ENCODE measurements at places on chromosomes 11 and 22.

DNA sequence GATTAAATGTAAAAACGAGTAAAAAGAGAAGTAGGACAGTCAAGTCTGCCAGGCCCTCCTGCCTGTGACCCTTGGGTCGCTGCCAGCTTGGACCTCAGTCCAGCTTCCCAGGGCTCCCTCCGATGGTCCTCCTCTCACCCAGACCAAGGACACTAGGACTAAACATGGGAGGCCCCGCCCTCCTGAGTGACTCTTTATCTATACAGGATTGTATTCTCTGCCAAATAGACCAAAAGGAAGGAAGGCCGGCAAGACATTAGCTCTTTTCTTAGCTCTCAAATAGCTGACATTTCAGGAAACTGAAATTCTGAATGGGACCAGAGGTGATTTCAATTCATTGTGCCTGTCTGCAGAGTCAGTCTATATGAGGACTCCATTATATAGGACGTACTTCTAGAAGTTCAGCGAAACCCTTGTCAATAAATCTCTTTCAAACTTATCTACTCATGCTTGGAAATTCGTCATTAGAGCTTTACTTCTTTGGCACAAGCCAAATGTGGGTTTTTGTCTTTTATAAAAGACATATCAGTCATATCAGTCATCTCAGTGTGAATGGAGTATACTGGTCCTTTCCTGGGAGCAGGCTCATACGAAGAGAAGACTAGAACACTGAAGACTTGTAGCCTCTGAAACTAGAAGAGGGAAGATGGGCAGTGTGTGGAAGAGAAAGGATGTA is 28.5 kb downstream of the ADORA2A start:
- DNase-seq = no peak

GRCh38 chr11:1916986-1917522 is 2.4 kb upstream of the TNNT3 start:
- no peak for DNase-seq

GRCh38 chr11:58513747-58514367 is 6.0 kb upstream of the OR5B21 start:
- no peak for DNase-seq

GRCh38 chr22:17113600-17113999 is 7.6 kb downstream of the TMEM121B start:
- no peak for DNase-seq

DNA sequence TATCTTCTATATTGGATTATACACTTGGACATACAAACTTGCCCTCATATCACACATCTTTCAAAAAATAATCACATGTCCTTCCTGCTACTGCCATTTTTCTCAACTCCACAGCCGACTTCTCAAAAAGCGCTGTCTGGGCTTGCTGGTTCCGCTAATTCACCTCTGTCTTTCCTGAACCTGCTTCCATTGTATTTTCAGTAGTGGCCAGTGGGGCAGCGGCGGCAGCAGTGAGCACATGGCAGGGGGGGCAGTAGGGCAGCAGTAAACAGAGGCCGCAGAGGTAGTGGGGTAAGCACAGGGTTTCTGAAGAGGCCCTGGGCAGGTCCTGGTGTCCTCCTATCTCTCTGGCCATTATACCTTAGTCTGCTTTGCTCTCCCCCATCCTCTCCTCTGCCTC is 126.3 kb downstream of the RRAS2 start:
- DNase-seq = no peak

DNA sequence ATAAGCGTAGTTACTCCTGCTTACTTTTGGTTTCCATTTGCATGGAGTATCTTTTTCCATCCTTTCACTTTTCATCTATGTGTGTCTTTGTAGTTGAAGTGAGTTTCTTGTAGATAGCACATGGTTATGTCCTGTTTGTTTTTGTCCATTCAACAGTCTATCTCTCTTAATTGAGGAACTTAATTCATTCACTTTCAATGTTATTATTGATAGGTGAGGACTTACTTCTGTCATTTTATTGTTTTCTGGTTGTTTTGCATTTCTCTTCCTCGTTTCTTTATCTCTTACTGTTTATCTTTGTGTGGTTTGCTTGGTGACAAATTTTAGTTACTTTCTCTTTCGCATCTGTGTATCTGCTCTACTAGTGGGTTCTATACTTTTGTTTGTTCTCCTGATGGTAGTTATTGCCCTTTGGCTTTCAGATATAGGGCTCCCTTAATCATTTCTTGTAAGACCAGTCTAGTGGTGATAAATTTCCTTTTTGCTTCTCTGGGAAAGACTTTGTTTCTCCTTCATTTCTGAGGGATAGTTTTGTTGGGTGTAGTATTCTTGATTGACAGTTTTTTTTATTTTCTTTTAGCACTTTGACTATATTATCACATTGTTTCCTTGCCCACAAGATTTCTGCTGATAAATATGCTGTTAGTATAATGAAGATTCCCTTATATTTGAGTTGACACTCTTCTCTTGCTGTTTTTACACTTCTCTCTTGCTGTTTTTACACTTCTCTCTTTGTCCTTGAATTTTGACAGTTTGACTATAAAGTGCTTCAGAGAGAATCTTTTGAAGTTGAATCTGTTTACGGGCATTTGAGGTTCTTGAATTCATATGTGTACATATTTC is 9.0 kb upstream of the RAG1 start:
- no peak for DNase-seq
